ENCODE measurements at places on chromosomes 5 and 9. TPM values are rescaled to one million over a fixed set of nuclear protein-coding genes. Genes with fewer than 3 reads are reported as not detected.
A peak's percentile ranks its signal among the peaks of the same experiment; 100 is the strongest.

Gene TUBB4B
- 757 TPM for total RNA-seq

Gene MLANA
- not detected for total RNA-seq

Gene SPRY4
- total RNA-seq, result 22.8 TPM

Gene CD180
- total RNA-seq, result 0.20 TPM

Gene PMPCA
- total RNA-seq, result 45.7 TPM

Gene SELENOP
- 449 TPM for total RNA-seq

Gene GKAP1
- 15.5 TPM for total RNA-seq

Gene DMRT3
- total RNA-seq, result 26.1 TPM

GRCh38 chr9:79116041-79116440 is 455.7 kb upstream of the TLE4 start:
- H3K4me3 ChIP-seq, result no peak overlapping the region
- no peaks in the 10 kb centered on the region for H3K27me3 ChIP-seq
- no peaks in the 10 kb centered on the region for H3K36me3 ChIP-seq
- DNase-seq, result no peak
- no peak overlapping the region for H3K27ac ChIP-seq
- H3K4me1 ChIP-seq, result no peaks in the 10 kb centered on the region

DNA sequence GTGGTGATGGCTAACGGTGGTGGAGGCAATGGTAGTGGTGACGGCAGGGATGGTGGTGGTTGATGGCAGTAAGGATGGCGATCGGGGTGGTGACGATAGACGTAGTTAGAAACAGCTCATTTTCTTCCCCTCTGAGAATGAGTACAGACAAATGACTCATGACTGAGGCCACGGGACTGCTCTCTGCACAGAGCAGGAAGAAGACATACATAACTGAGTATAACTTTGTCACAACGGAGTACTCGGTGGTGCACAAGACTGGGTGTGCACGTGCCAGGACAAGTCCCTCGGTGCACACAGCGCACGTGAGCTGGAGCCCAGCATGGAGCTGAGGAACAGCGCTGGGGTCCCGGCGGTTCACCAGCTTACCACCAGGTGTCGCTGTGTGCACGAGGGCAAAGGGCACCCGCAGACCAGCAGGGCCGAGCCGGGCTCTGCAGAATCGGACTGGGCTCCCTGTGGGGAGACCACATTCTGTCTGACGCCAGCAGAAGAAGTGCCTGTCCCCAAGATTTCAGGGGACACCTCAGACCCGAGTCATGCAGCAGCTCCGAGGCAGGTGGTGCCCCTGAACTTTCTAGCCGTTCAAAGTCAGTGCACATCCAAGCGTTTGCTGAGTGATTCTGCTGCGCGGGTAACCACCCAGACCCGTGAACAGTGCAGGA is 188.6 kb downstream of the FSTL4 start:
- H3K27ac ChIP-seq, result no peak overlapping the region
- no peaks in the 10 kb centered on the region for H3K36me3 ChIP-seq
- H3K4me1 ChIP-seq, result no peaks in the 10 kb centered on the region
- H3K4me3 ChIP-seq, result no peak overlapping the region

- DNase-seq, result no peak
- H3K27ac ChIP-seq, result no peak overlapping the region
- H3K36me3 ChIP-seq, result no peaks in the 10 kb centered on the region
- no peak overlapping the region for H3K4me3 ChIP-seq
- no peaks in the 10 kb centered on the region for H3K4me1 ChIP-seq
- no peaks in the 10 kb centered on the region for H3K27me3 ChIP-seq
Measured at GRCh38 chr5:174849426-174849825, 125.0 kb downstream of the MSX2 start.

DNA sequence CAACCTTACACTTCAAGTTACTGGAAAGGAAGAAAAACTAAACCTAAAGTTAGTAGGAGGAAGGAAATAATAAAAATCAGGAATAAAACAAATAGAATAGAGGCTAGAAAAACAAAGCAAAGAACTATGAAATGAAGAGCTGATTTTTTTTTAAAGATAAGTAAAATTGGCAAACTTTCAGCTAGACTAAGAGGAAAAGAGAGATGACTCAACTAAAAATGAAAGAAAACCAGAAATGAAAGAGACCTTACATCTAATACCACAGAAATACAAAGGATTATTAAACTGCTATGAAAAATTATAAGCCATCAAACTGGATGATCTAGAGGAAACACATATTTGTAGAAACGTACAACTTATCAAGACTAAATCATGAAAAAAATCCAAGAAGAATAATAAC is 60.0 kb downstream of the PRRC1 start:
- no peaks in the 10 kb centered on the region for H3K4me1 ChIP-seq
- no peak overlapping the region for H3K27ac ChIP-seq
- DNase-seq, result no peak
- H3K4me3 ChIP-seq, result no peak overlapping the region
- no peaks in the 10 kb centered on the region for H3K36me3 ChIP-seq

DNA sequence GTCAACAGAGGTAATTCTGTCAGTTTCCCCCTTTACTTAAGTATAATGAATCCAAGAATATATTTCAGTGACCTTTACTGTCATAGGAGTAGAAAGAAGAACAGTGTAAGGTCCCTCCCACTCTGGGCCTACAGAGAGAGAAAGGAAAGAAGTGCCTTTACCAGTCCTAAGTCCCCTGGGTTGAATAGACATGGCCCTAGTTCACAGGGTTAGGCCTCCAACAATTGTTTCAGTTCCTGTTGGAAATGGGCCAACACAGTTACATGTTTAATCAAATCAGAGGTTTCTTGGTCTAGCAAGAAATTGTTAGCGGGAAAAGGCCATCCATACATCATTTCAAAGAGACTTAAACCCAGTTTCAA is 605.6 kb downstream of the MTRR start:
- H3K4me1 ChIP-seq, result no peaks in the 10 kb centered on the region
- no peaks in the 10 kb centered on the region for H3K36me3 ChIP-seq
- H3K27me3 ChIP-seq, result no peaks in the 10 kb centered on the region

DNA sequence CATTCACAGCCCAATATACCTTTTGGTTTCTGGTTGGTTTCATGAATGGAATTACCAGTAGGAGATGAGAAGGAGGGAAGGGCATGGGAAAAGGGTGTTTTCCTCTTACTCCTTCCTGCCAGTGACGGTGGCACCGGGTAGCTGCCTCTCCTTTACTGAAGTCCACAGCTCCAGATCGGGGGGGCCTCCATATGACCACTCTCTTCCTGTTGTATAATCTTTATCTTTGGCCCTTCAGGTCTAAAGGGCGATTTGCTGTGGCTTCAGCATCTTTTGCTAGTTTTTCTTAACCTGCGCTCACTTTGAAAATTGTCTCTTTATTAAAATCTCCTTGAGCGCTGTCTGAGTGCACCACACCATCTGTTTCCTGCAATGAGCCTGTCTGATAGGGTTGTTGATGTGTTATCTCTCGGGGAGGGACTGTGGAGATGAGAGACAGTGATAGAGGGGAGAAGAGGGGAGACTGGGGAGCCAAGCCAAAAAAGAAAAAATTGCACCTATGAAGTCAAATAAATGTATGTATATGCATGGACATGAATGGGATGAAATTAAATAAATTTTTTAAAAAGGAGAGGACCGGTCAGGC is 449.3 kb upstream of the KLF4 start:
- H3K4me3 ChIP-seq, result no peak overlapping the region
- no peaks in the 10 kb centered on the region for H3K27me3 ChIP-seq
- H3K27ac ChIP-seq, result no peak overlapping the region
- H3K36me3 ChIP-seq, result no peaks in the 10 kb centered on the region

DNA sequence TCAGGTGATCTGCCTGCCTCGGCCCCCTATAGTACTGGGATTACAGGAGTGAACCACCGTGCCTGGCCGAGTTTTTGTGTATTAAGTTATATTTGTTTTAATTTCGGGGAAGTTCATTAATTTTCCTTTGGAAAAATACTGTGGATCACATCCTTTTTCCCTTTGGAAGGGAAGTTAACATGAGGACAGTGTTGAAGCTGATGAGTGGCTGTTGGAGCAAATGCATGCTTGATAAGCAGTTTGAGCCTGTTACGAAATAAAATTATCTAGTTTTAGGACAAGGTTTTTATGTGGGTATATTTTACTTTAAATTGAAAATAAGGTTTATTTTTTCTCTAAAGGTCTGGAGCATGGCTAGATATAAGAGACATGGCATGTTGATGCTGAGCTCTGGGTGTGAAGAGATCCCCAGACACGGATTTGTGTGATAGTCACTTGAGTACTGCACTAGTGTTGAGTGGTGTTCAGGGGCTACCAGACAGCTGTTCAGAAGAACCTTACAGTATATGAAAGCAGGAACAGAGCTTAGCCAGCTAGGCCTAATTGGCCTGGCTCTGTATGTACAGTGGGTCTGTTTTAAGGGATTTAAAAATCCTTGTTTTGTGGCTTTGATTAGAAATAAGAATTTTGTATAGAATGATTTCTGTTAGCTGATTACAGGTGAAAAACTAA is 17.4 kb downstream of the LMNB1 start:
- H3K27ac ChIP-seq, result no peak overlapping the region
- H3K36me3 ChIP-seq, result no peaks in the 10 kb centered on the region
- no peak for DNase-seq
- H3K4me3 ChIP-seq, result no peak overlapping the region
- H3K27me3 ChIP-seq, result no peaks in the 10 kb centered on the region
- H3K4me1 ChIP-seq, result no peaks in the 10 kb centered on the region

DNA sequence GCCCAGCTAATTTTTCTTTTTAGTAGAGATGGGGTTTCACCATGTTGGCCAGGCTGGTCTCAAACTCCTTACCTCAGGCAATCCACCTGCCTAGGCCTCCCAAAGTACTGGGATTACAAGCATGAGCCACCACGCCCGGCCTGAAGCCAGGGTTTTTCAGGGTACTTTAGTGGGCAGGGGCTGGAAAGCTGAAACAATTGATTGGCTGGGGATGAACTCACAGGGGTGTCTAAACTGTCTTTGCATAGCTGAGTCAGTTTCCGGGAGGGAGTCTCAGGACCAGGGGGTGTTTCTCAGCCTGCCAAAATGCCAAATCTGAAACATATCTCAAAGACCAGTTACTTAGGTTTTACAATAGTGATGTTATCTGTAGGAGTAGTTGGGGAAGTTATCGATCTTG is 46.1 kb downstream of the PRUNE2 start:
- H3K27ac ChIP-seq, result no peak overlapping the region
- H3K36me3 ChIP-seq, result no peaks in the 10 kb centered on the region
- no peak for DNase-seq
- no peaks in the 10 kb centered on the region for H3K27me3 ChIP-seq
- H3K4me3 ChIP-seq, result no peak overlapping the region

DNA sequence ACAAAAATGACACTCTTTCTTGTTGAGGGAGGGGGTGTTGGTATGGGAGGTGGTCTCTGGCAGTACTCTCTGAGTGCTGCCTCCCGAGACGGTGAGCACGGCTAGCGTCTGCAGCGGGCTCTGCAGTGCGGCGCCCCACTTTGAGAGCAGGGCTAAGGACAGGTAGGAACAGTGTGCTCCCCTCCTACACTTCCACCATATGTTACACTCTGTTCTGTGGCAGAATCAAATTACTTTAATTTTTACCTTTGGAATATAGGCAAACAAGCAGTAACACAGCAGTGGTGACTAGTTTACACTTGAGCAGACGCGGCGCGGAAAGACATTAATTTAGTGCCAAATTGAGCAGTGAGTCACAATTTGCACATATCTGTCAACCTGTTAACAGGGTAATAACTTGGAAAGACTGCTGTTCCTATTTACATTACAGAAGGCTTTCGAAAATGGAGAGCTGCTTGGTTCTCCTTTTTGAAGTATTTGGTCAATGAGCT is 136.3 kb downstream of the MED27 start:
- H3K27me3 ChIP-seq, result no peaks in the 10 kb centered on the region
- H3K27ac ChIP-seq, result no peak overlapping the region
- no peak for DNase-seq
- H3K4me3 ChIP-seq, result no peak overlapping the region
- peaks cover 2% of the 10 kb centered on the region for H3K36me3 ChIP-seq
- H3K4me1 ChIP-seq, result no peaks in the 10 kb centered on the region

GRCh38 chr9:71048280-71048679 is 73.1 kb downstream of the TRPM3 start:
- no peak for DNase-seq
- H3K27me3 ChIP-seq, result no peaks in the 10 kb centered on the region
- H3K4me3 ChIP-seq, result no peak overlapping the region

DNA sequence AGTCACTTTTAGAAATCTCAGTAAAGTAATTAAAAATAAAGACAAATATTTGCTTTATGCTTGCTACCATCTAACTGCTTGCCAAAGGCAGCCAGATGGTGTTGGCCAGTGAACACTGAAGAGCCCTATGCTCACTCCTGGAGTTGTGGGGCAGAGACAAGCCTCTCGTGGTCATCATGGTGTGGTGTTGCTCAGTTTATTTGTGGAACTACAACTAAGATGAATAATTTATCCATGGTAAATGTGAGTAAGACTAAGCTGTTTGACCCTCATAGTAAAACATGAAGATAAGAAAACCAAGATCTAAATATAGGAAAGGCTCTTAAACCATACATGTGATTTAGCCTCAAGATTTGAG is 100.7 kb downstream of the PDE8B start:
- no peaks in the 10 kb centered on the region for H3K36me3 ChIP-seq
- peak overlapping the region; percentile 76 for H3K27ac ChIP-seq
- no peaks in the 10 kb centered on the region for H3K27me3 ChIP-seq
- no peak overlapping the region for H3K4me3 ChIP-seq
- peak; percentile 66 for DNase-seq

DNA sequence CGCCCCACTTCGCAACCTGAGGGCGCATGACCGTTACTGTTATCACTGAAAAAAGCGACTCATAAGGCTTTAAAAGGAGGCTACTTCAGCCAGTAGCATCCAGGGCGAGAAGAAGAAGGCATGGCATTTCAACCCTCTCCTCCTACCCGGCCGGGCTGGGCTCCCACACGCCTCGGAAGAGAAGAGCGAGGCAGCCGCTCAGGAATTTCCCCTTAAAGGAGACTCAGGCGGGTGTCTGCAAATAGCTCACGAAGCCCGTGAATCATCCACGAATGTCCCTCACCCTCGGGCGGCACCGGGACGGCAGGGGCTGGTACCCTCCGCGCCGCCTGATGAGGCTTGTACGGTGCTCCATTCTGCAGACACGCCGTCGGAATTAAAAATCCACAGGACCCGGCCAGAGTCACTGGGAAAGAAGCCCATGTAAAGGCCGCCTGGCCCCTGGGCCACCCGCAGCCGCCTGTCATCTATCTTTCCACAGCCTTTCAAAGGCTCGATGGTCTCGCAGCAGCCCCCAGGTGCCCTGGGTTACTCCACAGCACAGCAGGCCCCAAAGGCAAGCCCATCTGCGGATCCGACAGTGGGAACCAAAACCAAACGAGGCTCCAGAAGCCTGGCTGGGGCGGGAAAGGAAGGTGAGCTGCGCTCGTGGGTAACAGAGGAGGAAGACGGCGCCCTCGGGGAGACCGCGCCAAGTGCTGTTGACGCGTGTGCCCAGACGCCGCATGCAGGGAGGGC is 11.8 kb downstream of the SLC12A7 start:
- no peak overlapping the region for H3K4me3 ChIP-seq
- no peaks in the 10 kb centered on the region for H3K27me3 ChIP-seq
- no peaks in the 10 kb centered on the region for H3K36me3 ChIP-seq
- H3K27ac ChIP-seq, result no peak overlapping the region
- H3K4me1 ChIP-seq, result peaks cover 45% of the 10 kb centered on the region

GRCh38 chr5:73137563-73138530 is 17.5 kb downstream of the TMEM171 start:
- no peak overlapping the region for H3K4me3 ChIP-seq
- no peak overlapping the region for H3K27ac ChIP-seq
- H3K4me1 ChIP-seq, result peaks cover 26% of the 10 kb centered on the region

DNA sequence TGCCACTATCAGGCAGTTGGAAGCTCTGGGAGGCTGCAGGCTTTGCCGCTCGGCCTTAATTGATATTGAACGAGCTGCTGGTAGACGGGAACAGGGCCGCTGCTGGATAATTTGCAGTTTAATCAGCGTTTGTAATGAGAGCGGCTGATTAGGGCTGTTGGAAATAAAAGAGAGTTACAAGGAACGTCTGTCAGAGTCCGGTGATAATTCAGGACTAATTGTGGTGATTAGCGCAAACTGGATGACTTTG is 68.2 kb upstream of the TBCA start:
- no peak overlapping the region for H3K27ac ChIP-seq
- no peaks in the 10 kb centered on the region for H3K36me3 ChIP-seq
- no peaks in the 10 kb centered on the region for H3K27me3 ChIP-seq
- DNase-seq, result no peak
- H3K4me1 ChIP-seq, result peaks cover 5% of the 10 kb centered on the region
- peak overlapping the region; percentile 7 for H3K4me3 ChIP-seq
